Gastrocnemius medialis (tissue), 4 donors: ENCODE measurements at places on chromosomes 7 and 10. TPM values are rescaled to one million over a fixed set of nuclear protein-coding genes. Genes with fewer than 3 reads are reported as not detected.

Gene PLCE1
- total RNA-seq, result 3.8 TPM

Gene MMD2
- total RNA-seq, result not detected

Gene OR2F1
- not detected for total RNA-seq

Gene C10orf90
- total RNA-seq, result not detected

Gene AP4M1
- 7.2 TPM for total RNA-seq

Gene NUTM2E
- total RNA-seq, result not detected

Gene BPGM
- total RNA-seq, result 11.3 TPM

Gene CLCN1
- 0.92 TPM for total RNA-seq

Gene FAM25C
- not detected for total RNA-seq

Gene PIK3AP1
- 3.1 TPM for total RNA-seq

Gene DPYSL4
- total RNA-seq, result 1.3 TPM

Gene AKR1C3
- 157 TPM for total RNA-seq

Gene TMEM213
- not detected for total RNA-seq

Gene TCF7L2
- total RNA-seq, result 5.1 TPM

Gene AKR1C4
- total RNA-seq, result not detected

Gene CTAGE4
- total RNA-seq, result not detected

Gene ADAMTS14
- total RNA-seq, result not detected

Gene STOX1
- 1.4 TPM for total RNA-seq
